Breast epithelium (tissue), 4 donors: ENCODE measurements at places on chromosomes 2 and 18.

DNA sequence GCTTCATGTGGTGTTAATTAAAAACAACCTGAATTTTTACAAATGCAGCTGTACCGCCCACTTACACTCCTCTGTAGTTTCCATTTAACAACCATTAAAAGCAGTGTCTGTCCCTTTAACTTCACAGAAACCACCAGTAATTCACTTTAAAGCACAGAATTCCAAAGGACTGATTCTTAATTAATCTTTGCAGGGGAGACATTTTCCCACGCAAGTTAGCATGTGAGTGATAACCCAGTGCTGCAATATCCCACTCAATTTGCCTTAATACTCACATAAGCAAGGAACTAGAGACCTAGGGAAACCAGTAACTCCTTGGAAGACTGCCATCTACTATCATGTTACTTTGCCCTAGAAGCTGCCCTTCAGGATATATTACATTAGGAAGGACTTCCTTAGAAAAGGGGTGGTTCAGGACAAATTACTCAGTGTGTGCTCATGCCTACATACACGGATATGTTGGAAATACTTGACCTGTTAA lies 102.3 kb downstream of the OSR1 start:
- no peak for DNase-seq

DNA sequence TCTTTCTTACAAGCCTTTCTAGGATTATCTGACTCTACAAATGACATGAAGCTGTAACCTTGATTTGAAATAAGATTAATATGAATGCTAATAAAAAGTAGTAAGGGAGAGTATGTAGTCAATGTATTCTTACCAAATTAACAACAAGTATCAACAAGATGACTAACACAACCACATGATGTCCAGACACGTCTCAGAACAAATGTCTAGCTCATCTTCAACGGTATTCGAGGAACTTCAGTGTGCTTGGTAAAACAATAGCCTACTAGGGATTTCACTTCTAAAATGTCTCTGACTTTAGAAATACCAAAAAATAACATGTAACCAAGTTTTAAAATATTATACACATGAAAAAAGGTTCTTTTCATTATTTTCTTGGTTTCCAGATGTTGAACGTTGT lies 3.4 kb downstream of the HDLBP start:
- no peak for DNase-seq

- DNase-seq, result no peak
Measured at GRCh38 chr2:152497481-152498052, 162.6 kb downstream of the FMNL2 start.

- no peak for DNase-seq
Measured at GRCh38 chr2:96396095-96396494, 60.5 kb downstream of the NCAPH start.

DNA sequence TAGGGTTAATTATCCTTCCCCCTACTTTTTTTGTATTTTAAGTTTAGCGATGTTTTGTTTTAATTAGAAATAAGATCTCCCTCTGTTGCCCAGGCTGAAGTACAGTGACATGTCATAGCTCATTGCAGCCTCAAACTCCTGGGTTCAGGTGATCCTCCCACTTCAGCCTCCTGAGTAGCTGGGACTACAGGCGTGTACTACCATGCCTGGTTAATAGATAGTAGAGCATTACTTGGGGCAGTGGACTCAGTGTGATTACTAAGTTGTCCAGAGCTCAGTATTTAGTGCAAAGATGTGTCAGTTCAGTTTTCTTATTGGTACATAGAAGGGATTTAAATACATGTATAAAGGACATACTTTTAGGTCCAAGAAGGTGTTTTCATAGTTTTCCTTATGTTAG lies 9.5 kb upstream of the ADGRF3 start:
- DNase-seq, result no peak

- DNase-seq, result no peak
Measured at GRCh38 chr2:30710461-30710860, 96.8 kb downstream of the CAPN13 start.

DNA sequence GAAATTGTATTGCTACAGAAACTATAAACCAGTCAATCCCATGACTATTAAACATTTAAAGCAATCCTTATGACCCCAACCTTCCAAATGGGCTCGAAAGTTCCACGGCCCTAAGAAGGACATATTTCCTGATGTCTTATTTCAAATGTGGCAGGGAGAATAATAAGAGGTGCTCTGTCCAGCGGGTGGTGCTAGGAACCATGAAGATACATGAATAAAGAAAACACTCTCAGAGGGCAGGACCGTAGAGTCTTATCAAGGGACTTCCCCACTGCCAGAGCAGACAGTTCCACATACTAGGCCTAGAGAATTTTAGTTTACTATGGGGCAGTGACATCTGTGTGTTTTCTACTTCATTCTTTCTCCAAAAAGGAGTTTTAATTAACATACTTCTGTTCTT lies 187.1 kb upstream of the PIK3C3 start:
- no peak for DNase-seq

DNA sequence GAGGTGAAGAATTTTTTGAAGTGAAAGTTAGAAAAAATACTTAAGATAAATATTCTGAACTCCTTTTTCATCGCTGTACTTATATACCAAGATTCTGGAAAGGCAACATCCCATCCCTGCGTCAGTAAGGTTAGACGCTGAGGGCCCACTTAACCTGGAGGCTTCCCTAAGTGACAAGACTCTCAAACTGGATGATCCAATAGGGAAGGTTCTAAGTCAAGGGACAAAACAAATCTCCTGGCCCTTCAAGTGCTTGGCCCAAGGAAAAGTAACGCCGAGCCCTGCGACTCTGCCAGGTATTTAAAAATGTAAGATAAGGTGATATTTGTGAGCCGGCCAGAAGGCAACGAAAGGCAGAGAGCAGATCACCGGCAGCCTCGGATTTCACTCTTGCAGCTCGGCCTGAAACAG lies 1.3 kb downstream of the STK39 start:
- DNase-seq, result no peak
